ENCODE measurements at places on chromosomes 16 and 17.

GRCh38 chr17:71655542-71655941 is 465.3 kb upstream of the SOX9 start:
- no peak for DNase-seq

DNA sequence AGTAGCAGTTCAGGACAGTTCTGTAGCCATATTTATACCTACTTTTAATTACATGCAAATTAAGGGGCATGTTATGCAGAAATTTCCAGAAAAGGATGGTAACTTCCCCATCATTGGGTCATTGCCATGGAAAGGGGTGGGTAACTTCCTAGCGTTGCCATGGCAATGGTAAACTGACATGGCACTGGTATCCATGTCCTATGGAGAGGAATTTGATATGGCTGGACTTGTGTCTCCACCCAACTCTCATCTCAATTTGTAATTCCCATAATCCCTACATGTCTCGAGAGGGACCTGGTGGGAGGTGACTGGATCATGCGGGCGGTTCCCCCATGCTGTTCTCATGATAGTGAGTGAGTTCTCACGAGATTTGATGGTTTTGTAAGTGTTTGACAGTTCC is 35.6 kb upstream of the CACNG4 start:
- no peak for DNase-seq

- no peak for DNase-seq
Observed at GRCh38 chr17:34603974-34604373, 24.6 kb downstream of the TMEM132E start.

GRCh38 chr17:53004902-53005301 is 817.8 kb upstream of the KIF2B start:
- DNase-seq, result no peak

DNA sequence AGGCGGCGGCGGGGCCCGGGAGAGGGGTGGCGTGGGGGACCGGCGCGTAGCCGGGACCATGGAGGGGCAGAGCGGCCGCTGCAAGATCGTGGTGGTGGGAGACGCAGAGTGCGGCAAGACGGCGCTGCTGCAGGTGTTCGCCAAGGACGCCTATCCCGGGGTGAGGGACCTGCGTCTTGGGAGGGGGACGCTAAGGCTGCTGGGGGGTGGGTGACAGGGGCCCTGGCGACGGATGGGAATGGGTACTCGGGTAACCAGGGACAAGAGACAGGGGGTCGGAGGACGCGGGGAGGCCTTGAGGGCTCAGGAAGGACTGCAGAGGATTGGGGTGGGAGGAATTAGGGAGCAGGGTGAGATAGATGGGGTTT is 243 bp downstream of the RND2 start:
- no peak for DNase-seq

DNA sequence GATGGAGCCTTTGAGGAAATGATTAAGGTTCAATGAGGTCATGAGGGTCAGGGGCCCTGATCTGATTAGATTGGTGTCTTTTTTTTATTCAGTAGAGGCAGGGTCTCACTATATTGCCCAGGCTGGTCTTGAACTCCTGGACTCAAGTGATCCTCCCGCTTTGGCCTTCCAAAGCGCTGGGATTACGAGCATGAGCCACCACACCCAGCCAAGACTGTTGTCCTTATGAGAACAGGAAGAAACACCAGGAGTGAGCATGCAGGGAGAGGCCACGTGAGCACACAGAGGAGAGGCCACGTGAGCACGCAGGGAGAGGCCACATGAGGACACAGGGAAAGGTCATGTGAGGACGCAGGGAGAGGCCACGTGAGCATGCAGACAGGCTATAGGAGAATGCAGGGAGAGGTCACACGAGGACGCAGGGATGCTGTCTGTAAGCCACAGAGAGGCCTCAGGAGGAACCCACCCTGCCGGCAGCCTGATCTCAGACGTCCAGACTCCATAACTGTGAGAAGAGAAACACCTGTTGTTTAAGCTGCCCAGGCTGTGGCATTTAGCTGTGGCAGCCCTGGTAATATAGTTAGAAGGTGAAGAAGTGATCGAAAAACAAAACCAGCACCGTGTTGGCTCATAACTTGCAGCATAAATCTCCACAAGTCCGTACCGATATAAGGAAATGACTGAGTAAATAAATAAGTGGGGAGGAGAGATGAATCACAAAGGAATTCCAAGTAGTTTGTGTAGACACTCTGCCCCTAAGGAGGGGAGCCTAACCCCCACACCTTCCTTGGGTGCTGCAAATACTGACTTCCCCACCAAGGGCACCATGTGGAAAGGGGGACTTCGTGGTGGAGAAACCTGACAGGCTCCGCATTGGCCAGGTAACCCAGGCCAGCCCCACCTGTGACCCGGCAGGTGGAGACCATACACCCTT is 14.6 kb upstream of the CSNK1D start:
- no peak for DNase-seq

GRCh38 chr16:6777624-6778023 is 555.0 kb upstream of the RBFOX1 start:
- DNase-seq, result no peak

DNA sequence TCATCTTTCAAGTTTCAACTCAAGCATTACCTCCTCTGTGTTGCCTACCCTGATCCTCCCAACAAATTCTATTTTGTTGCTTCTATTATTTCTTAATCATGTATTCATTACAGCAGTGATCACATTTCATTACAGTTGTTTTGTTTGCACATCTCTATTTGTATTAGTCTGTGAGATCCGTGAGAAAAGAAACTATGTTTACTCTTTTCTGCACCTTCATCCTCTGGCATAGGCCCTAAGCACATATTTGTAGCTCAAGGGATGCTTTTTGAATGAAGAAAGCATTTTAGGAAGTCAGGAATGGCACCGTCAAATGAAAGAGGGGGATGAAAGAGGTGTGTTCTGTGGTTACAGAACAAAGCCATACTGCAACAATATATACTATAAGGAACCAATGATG is 110.5 kb downstream of the SHISA6 start:
- no peak for DNase-seq

DNA sequence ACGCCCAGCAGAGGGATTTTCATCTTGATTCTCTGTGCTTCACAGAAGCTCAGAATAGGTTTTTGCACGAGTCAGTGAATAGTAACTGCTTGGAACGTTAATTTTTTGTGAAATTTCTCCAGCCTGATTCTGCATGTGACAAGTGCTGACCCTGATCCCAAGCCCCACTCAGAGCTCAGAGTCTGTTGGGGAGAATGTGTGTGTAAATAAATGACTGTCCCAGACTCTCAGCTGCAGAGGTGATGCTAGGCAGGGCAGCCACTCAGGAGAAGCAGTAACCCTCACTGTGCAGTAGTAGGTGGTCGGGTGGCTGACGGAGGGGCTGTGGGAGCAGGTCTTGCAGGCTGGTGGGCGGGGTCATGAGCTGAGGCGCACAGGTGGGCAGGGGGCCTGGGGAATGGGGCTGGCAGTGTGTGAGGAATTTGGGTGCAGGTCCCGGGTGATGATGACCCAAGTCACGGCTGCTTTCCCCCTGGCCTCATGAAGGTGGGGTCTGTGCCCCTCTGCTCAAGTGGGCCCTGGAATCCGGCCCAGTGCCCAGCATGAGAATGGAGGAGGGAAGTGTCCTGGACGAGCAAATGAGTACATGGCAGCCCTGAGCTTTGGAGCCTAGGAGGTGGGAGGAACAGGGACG is 16.3 kb upstream of the FOXK2 start:
- DNase-seq, result no peak

GRCh38 chr16:4241928-4242283 is at the start of gene SRL:
TSS of gene SRL (minus strand) at chr16:4242080. CDS start at chr16:4242067, 13 bp downstream.
- no peak for DNase-seq

DNA sequence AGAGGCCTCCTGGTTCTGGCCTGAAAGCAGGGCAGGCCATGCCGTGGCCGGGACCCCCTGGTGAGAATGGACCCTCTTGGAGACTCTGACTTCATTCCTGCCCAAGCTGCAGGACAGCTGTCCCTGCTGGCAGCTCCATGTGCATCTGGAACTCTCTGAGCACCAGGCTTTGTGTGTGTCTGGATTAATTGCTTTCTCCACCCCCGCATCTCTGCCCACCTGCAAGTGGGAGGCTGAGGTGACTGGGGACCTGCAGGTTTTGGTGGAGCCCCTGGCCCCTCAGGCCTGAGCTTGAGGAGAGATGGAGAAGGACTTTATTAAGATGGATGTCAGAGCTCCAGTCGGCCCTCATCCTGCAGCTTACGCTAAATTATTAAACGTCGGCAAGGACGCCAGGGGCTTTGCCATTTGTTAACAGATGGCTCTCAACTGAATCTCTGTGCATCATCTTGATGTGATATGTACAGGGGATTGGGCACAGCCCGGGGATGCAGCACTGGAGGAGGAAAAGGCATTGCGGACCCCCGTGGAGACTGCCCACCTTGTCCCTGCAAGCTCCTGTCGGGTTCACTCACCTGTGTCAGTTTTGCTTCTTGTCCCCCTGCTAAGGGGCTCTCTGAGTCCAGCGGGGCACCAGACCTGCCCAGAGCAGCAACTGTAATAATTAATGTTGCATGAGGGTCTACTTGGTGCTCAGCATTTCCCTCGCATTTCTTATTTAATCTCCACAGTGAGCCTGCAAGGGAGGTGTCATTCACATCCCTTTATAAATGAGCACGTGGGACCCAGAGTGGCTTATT is 154.1 kb upstream of the RPL38 start:
- DNase-seq, result no peak

GRCh38 chr17:77914385-77915254 is 43.9 kb upstream of the TNRC6C start:
- peak; percentile 42 for DNase-seq

GRCh38 chr17:80845069-80845862 is 146.4 kb upstream of the CHMP6 start:
- DNase-seq, result no peak

DNA sequence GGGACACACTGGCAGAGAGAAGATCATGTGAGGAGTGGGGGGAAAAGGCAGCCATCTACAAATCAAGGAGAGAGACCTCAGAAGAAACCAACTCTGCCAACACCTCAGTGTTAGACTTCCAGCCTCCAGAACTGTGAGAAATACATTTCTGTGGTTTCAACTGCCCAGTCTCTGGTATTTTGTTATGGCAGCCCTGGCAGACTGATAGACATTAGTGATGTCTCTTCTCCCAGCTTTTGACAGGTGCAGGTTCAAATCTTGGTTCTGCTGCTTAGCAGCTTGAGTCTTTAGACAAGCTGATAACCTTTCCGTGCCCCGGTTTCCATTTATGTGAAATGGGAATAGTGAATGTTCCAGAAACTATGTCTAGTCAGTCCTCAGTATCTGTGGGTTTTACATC is 199.5 kb downstream of the SNX29 start:
- peak; percentile 26 for DNase-seq

GRCh38 chr17:42050393-42051012 is at the start of gene C17orf113:
TSS of gene C17orf113 (minus strand) at chr17:42050601. CDS start at chr17:42043376, 7,225 bp downstream.
- DNase-seq, result peak; percentile 69

DNA sequence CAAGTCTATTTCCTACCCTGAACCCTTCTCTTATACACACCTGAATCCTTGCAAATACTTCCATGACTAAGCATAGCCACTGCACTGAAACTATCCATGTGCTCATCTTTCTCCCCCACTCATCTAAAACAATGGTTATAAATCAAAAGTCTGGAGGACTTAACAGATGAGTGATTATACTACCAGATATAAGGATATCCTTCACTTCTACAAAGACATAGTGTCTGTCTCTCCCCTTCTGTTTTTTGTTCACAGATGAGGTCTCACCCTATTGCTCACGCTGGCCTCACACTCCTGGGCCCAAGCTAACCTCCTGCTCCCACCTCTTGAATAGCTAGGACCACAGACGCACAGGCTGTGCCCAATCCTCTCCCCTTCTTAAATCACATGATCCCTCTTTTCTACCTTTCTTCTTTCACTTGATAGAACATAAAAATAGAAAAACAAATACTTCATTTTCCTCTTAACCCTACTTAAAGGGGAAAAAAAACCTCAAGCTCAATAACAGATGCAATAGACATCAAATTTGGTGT is 19.2 kb downstream of the CEP112 start:
- no peak for DNase-seq

- peak; percentile 64 for DNase-seq
Observed at GRCh38 chr17:9512323-9513168, 63.1 kb downstream of the STX8 start.

GRCh38 chr16:85867189-85867588 is 31.8 kb upstream of the IRF8 start:
- no peak for DNase-seq

DNA sequence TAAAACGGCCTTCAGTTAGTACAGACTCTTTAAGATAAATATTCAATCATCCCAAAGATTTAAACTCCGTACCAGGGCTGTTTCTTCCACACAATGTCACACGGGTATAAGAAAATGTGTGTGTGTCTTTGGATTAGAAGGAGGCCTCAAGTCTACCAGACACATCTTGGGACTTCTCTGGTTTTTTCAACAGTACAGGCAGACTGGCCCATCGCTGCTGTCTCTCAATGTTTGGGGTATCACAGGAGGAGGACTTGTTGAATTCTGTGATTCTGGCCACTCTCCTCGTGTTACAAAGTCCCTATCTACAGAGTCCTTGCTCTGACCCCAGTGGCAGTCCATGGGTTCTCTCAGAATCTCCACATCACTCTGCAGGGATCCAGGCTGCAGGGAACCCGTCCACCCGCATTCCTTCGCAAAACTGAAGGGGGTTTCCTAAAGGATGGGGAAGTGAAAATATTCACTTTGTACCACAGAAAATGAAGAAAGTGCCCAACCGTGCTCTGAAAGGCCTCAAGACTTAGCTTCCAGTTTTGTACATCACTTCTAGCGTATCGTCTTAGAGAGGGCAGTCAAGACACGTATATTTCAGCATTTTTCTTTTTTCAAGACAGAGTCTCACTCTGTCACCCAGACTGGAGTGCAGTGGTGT is 373.2 kb downstream of the NPIPA8 start:
- DNase-seq, result no peak

- no peak for DNase-seq
Observed at GRCh38 chr17:48045316-48046001, 2.7 kb upstream of the NFE2L1 start.

- DNase-seq, result no peak
Observed at GRCh38 chr16:50696575-50697420, 3.4 kb downstream of the NOD2 start.

DNA sequence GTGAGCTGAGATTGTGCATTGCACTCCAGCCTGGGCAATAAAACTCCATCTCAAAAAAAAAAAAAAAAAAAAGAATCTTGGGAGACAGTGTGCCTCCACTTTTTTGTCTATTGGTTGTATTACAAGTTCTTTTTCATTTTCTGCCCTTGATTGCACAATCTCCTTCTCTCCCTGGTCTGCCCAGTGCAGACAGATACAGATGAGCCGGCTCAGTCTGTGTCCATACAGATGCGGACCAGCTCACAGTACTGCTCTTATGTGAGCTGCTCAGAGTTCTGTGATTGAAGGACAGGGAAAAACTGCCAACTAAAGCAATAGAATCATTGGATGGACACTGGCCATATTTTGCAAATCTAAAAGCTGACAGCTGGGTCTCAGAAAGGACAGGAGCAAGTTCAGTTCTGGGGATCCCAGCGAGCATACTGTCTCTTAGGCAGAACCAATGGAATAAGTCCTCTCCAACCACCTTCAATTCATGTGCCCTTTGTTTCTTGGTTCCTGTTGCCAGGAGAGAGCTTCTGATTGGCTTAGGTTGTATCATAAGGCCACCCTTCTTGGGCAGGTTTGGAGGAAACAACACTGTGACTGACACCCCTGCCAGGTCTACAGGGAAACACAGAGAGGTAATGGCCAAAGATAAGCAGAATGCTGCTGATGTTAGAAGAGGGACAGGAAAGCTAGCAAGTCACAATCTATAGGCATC is 495.6 kb upstream of the HSBP1 start:
- DNase-seq, result no peak
